Activated T-cell treated with anti-CD3 and anti-CD28 coated beads for 1 hour (primary cell): ENCODE measurements at places on chromosomes 11 and 22.

GRCh38 chr11:127994736-127995135 is 592.6 kb downstream of the ETS1 start:
- no peak for DNase-seq

GRCh38 chr11:73576185-73576614 is 21.7 kb downstream of the FAM168A start:
- no peak for DNase-seq

GRCh38 chr11:123392844-123393243 is 37.2 kb upstream of the GRAMD1B start:
- no peak for DNase-seq

DNA sequence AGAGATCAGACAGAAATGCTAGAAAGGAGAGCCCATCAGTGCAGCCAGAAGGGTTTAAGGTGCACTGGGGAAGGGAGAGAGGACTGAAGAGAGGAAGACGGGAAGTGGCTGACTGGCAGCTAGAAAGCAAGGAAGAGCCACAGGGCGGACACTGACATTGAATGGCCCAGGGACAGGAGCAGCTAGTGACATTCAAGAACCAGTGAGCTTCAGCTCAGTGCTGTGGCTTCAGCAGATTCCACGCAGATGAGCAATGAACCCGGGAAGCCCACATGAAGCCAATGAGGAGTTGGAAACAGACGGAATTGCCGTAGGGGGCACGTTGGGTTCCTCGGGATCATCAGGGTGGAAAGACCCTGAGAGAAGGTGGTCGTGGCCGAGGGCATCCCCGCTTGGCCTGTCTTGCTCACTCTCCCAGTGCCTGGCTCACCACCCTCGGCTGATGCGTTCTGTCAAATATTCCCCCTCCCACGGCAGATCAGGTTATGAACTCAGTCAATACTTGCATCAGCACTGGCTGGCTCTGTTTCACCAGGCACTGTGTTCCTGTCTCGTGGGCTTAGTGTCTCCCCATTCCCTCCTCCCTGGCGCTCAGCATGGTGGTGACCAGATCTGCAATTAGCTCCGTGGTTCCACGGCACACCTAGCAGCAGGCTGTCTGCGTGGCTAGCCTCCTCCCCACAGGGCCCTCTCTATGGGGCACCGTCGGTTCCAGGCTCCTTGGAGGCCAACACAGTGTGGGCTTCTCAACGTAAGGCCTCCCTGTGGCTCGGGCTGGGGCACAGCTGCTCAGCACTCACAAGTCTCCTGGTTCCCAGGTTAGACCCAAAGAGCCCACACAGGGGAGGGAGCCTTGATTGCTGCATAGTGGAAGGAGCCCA is 145.5 kb downstream of the TRIM29 start:
- DNase-seq, result no peak

DNA sequence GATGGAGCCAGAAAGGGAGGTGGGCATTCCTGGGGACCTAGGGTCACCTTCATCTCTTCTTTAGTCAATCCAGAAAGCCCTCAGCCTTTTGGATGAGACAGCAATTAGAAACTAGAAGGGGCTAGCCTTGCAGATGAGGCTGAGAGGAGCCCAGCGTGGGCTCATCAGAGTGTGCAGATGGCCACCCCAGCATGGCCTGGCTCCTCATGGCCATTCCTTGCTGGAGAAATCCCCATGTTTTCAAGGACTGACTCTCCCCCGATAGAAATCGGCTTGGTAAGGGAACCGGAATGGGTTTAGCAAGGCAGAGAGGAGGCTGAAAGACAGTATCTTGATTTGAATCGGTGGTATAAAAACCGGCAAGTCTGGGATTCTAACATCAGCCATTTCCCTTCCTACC is 274.6 kb downstream of the BUD13 start:
- DNase-seq, result no peak

DNA sequence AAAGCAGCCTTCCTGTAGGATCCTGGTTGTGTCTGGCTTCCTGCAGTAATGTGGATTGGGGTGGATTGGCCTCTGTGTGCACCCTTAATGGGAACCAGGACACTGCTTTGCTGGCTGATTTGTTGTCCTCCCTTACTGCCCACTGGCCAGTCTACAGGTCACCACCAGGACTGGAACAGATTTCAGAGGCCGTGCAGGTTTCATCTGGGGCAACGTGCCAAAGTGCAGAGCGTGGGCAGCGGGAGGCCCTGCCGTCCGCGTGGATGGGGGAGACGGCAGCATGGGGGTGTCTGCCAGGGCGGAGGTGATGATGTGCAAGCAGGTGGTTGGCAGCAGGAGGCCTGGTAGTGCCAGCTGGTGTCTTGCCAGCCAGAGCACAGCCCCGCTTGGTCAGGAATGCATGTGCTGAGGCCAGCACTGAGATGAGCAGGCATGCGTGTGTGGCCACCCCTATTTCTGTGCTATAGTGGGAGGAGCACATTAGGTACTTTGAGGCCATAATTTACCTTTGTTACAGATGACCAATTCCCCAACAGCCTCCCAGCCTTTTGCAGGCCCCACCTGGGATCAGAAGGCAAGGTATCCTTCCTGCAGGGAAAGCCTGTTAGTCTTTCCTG is 24.3 kb downstream of the BCR start:
- no peak for DNase-seq

DNA sequence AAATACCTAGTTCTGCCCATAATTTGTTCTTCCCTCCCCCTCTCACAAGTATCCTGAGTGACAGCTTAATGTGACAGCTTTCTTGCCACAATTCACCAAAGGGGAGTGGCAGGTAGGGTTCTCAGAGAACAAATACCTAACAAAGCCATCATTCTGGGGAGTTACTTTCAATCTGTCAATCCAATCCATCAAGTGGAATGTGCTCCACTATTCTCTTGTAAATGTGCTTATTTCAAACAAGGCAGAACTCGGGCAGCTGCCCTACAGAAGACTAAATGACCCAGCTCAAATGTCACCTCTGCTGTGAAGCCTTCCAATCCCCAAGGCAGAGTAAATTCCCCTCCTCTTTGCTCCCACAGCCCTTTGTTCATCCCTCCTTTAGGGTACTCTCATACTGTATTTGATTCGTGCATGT is 27.8 kb downstream of the LGR4 start:
- no peak for DNase-seq

DNA sequence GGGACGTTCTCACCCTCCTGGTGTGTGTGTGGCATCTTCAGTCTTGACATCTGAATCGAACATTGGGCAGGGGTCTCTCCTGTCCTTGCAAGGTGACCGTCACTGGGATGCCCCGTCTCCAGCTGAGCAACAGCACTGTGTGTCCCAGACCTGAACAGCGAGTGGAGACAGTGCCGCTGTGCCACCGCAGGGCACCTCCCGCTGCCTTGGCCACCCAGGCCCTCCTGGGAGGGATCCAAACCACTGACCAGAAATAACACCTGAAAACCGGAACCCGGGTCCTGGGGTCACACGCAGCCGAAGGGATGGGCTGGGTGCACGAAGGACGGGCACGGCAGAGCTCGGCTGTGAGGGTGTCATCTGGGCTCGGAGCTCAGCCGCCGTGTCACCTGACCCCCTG is 102.2 kb downstream of the BRD1 start:
- DNase-seq, result no peak

GRCh38 chr11:90373971-90374370 is 151.1 kb upstream of the CHORDC1 start:
- no peak for DNase-seq

- no peak for DNase-seq
Observed at GRCh38 chr11:13674799-13675509, 6.5 kb downstream of the FAR1 start.

DNA sequence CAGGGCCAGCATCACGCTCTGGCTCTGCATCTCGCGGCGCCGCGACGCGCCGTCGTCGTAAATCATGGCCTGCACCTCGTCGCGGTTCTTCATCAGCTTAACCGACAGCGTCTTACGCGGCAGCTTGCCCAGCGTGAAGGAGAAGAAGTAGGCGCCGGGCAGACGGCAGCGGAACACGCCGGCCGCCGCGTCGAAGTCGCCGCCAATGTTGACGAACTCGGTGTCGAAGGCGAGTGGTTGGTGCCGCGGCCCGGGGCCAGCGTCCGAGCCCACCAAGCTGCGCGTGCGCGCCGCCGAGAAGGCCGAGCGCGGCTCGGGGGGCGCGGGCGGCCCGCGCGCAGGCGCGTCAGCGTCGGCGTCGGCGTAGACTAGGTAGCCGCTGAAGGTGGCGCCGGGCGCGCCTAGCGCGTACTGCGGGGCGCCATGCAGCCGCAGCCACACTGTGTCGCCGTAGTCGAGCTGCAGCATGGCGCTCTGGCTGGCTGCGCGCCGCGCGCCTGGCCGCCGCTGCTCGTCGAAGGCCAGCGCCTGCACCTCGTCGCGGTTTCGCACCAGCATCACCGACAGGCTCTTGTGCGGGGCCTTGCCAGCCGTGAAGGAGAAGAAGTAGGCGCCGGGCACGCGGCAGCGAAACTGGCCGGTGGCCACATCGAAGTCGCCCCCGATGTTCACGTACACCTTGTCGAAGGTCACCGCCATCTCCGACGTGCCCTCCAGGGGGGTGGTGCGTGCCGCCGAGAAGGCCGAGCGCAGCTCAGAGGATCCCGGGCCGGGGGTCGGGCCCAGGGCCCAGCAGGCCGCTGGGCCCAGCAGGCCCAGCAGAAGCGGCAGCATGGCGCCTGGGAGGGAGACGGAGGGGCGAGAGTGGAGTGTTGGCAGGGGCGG is 3.7 kb downstream of the FAM180B start:
- no peak for DNase-seq
